ENCODE measurements at places on chromosomes 12 and 14.

GRCh38 chr12:3216726-3217682 lies 139.8 kb downstream of the TSPAN9 start:
- no peak for DNase-seq

- DNase-seq: no peak
Observed at GRCh38 chr14:75543786-75544185, 21.5 kb downstream of the BATF start.

- no peak for DNase-seq
Observed at GRCh38 chr14:66311058-66311457, 175.1 kb upstream of the CCDC196 start.

DNA sequence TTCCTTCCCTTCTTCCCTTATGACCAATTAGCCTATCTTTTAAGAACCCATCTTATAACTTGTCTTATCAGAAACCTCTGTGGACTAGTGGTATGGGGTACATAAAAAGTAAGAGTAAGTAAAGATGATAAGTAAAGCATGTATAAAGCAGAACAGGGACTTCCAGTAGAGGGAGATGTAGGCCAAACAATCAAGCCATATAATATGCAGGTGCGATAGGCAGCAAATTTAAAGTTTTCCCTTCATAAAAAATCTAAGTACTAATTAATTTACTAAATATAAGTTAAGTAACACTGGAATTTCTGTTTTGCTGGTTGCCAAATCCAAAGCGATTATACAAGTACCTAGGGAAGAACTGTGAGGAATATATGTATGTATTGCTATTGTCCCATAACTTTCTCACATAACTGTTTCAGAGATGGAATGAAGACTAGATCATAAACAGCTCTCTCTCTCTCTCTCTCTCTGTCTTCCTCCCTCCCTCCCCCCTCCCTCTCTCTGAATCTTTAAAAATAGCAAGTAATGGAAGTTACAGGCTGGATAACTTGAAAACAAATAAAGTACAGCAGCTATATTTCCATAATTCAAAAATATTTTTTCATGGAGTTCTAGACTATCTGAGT lies 25.7 kb downstream of the METTL25 start:
- DNase-seq: peak; percentile 59

DNA sequence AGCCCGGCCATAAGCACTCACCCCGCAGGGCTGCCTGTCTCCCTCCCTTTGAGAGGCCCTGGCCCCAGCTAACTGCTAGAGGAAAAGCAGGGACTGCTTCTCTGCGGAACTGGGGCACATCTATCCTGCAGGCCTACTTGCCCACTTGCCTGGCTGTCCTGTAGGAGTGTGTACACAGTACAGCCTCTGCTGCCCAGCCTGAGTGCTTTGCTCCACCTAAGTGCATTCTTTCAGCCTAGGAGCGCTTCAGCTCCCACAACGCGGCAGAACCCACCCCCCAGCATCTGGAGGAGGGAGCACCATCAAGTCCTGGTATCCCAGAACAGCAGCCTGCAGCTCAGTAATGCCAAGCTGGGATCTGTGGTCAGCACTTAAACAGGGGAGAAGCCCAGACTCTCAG lies 79.9 kb upstream of the CD163 start:
- no peak for DNase-seq

- no peak for DNase-seq
Observed at GRCh38 chr12:89884952-89885351, 176.3 kb upstream of the ATP2B1 start.

- no peak for DNase-seq
Observed at GRCh38 chr12:22103418-22103817, 57.4 kb downstream of the CMAS start.

GRCh38 chr12:125305231-125305630 lies 240.0 kb downstream of the AACS start:
- DNase-seq: no peak

DNA sequence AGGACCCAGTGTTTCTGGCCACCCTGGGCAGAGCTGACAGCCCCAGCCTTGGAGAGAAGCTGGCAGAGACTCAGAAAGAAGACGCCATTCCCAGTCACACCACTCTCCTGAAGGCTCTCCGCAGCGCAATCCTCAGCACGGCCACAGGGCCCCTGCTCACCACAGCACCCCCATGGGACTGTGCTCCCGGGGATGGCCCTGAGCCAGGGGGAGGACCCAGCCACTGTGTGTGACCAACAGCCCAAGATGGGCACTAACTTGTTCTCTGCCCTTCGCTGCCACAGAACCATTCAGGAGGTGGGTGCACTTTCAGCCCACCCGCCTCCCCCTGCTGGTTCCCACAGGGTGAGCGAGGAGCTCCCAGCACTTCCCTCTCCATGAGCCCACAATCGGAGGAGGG lies 57.1 kb downstream of the CCNK start:
- DNase-seq: no peak

DNA sequence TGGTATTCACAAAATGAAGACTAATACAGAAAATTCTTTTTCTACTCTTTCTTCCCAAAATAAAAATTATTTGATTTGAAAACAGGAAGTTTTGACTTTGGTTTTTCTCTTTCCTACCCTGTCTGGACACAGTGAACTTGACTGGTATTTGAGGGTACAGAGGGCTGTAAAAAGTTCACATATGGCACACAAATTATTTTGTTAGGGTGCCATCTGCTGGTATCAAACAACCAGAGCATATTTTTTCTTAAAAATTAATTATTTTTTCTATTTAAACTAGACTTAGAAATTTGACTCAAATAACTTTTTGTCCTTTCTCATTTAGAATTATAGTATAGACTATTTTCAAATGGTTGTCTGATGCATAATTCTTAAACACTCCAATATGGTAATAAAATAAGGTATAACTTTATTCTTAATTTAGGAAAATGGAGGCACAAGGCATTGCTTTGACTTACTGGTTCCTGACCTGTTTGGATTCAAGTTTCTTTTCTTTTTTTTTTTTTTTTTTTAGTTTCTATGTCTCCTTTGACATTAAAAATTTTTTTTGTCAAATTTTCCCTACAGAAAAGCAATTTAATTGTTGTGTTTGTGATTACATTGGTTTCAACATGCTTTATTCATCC lies 390.6 kb downstream of the PRKD1 start:
- DNase-seq: peak; percentile 30

DNA sequence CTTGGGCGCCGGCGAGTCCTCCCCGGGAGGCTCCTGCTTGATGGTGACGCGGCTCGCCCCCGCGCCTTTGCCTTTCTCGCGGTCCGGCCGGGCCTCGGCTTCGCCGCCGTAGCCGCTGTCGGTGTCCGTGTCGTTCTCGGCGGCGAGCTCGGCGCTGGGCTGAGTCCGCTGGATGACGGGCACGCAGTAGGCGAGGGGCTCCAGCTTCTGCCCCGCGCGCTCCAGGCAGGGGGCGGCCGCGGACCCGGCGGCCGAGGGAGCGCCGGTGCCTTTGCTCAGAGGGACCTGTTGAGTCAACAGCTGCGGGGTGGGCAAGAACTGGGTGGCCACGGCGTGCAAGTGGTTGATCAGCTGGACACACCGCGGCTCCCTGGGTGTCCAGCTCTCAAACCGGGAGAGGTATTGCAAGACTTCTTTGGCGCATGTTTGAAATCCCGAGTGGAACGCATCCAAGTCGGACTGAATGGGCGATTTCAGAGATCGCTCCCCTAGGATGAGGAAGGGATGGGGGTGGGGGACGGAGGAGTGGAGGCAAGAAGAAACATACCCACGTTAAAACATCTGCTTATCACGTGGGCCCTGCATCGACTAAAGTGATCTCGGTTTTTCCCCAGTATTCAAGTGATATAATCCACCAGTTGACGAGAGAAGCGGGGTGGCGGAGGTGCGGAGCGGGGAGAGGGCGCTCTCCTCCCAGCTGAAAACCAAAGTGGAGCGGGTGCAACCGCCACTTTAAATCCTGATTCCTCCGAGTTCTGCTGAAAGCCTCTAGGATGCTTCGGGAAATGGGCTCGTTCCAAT lies 2.0 kb downstream of the BHLHE41 start:
- DNase-seq: peak; percentile 65

GRCh38 chr14:32702562-32702961 lies 236.1 kb upstream of the NPAS3 start:
- DNase-seq: no peak

- no peak for DNase-seq
Observed at GRCh38 chr12:55862286-55862685, 19.6 kb upstream of the MMP19 start.

- DNase-seq: no peak
Observed at GRCh38 chr14:61476105-61476753, 154.8 kb downstream of the PRKCH start.
